Activated CD4-positive, alpha-beta T cell treated with anti-CD3 and anti-CD28 coated beads, Interleukin-2, amount 10 ng/mL, durations not matched to agents 24 days and 14 days (primary cell): ENCODE measurements at places on chromosomes 1 and 21. TPM values are rescaled to one million over a fixed set of nuclear protein-coding genes. Genes with fewer than 3 reads are reported as not detected.

GRCh38 chr1:29017235-29017634 is 102.9 kb downstream of the EPB41 start:
- no peak overlapping the region for H3K4me3 ChIP-seq
- H3K4me1 ChIP-seq = no peaks in the 10 kb centered on the region
- H3K36me3 ChIP-seq = peaks cover 16% of the 10 kb centered on the region
- DNase-seq = no peak

- peaks cover 33% of the 10 kb centered on the region for H3K4me1 ChIP-seq
- peak overlapping the region; percentile 67 for H3K4me3 ChIP-seq
- peak overlapping the region; percentile 81 for H3K27ac ChIP-seq
- peaks cover 41% of the 10 kb centered on the region for H3K36me3 ChIP-seq
Observed at GRCh38 chr1:52424813-52425212, 20.4 kb downstream of the PRPF38A start.

DNA sequence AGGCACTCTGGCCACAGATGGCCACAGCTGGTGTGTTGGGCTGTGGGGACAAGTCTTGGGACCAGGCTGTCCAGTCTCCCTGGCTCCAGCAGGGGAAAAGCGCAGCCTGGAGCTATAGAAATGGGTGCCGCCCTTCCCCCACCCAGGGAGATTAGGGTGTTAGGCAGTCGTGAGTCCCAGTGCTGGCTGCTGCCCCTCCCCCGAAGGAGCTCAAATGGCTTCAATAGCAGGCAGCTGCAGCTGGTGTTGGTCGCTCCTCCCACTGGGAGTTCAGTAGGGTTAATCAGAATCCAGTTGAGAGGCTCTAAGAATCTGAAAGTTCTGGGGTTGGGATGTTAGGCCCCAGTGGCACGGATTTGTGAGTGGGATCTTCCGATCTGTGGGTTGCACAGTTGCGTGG is 595.6 kb upstream of the PKN2 start:
- H3K4me1 ChIP-seq = no peaks in the 10 kb centered on the region
- no peak for DNase-seq
- H3K27ac ChIP-seq = no peak overlapping the region
- no peak overlapping the region for H3K4me3 ChIP-seq
- H3K36me3 ChIP-seq = no peaks in the 10 kb centered on the region

DNA sequence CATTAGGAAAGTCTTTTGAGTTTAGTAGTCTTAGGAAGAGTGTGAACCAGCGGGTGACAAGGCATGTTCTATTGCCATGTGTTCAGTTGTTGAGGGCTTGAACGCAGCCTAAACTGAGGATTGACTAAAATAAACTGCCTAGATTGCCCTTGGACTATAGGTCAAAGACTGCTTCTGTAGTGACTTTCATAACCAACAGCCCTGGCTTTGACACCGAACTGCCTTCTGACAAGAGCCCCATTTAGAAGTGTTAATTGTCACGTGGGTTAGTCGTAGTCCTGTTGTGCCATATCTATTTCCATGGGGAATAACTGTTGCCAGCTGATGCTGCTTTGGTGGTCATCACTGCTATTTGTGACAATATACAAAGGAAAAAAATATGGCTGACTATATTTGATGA is 90.4 kb downstream of the TGFB2 start:
- no peaks in the 10 kb centered on the region for H3K36me3 ChIP-seq
- H3K27me3 ChIP-seq = no peaks in the 10 kb centered on the region
- no peak overlapping the region for H3K27ac ChIP-seq
- H3K4me3 ChIP-seq = no peak overlapping the region
- DNase-seq = no peak
- no peaks in the 10 kb centered on the region for H3K4me1 ChIP-seq

GRCh38 chr1:54168206-54168965 is 15.6 kb upstream of the CDCP2 start:
- H3K4me1 ChIP-seq = peaks cover 9% of the 10 kb centered on the region
- no peak overlapping the region for H3K27ac ChIP-seq
- DNase-seq = no peak
- no peaks in the 10 kb centered on the region for H3K27me3 ChIP-seq
- no peaks in the 10 kb centered on the region for H3K36me3 ChIP-seq
- H3K4me3 ChIP-seq = no peak overlapping the region

DNA sequence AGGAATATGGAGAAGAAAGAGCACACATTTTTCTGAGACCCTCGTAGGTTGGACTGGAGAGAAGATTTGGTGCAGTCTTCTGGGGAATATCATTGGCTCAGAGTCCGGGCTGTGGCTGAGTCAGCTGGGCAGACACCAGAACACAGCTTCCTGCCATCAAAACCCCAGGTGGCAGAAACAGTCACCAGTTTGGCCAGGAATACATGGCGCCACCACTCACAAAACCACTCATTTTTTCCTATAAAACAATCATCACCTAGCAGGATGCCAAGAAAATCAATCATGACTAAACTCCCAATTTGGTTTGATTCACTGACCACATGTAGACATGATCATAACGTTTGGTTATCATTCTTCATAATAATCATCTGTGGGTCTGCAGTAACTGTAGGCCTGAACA is 178.1 kb upstream of the PBX1 start:
- H3K4me3 ChIP-seq = no peak overlapping the region
- no peak for DNase-seq
- H3K4me1 ChIP-seq = no peaks in the 10 kb centered on the region
- no peaks in the 10 kb centered on the region for H3K27me3 ChIP-seq

DNA sequence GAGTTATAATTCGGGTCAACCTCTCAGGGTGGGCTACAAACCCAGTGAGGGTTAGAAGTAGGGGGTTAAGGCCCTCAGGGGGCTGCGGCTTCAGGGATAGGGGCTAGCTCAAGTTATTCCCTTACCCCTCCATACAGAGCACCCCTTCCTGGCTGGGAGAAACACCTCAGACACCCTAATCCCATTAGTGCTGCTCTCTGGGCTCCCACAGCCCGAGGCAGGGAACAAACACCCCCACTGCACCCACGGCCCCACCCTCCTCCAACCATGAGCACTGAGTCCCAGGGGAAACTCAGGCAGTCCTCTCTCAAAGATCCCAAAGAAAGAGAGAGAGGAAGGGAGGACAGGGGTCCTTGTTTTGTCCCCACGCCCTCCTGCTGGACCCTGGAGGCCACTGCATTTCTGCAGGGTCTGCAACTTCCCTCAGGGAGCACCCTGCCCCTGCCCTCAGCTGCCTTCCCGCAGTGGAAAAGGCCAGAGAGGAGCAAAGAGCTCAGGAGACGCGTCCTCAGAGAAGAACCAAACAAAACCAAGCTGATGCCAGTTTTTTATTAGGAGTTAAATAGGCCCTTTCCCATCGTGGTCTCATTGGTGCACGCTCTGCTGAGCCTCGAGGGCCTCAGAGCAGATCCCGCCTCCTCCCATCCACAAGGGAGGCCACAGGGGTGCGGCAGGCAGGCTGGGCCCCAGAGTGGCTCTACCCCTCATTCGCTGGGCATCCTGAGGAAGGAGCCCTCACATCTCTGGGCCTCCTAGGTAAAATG is 1.4 kb upstream of the S100A4 start:
- no peaks in the 10 kb centered on the region for H3K27me3 ChIP-seq
- H3K4me1 ChIP-seq = peaks cover 63% of the 10 kb centered on the region
- no peak for DNase-seq
- H3K27ac ChIP-seq = peak overlapping the region; percentile 72
- peak overlapping the region; percentile 54 for H3K4me3 ChIP-seq
- peaks cover 24% of the 10 kb centered on the region for H3K36me3 ChIP-seq

GRCh38 chr1:202585590-202585933 is 124.7 kb downstream of the SYT2 start:
- H3K27me3 ChIP-seq = no peaks in the 10 kb centered on the region
- H3K27ac ChIP-seq = no peak overlapping the region
- peaks cover 6% of the 10 kb centered on the region for H3K4me1 ChIP-seq

- H3K4me3 ChIP-seq = peak overlapping the region; percentile 69
- peaks cover 15% of the 10 kb centered on the region for H3K36me3 ChIP-seq
- peak overlapping the region; percentile 98 for H3K27ac ChIP-seq
- peaks cover 48% of the 10 kb centered on the region for H3K4me1 ChIP-seq
- peak; percentile 73 for DNase-seq
- no peaks in the 10 kb centered on the region for H3K27me3 ChIP-seq
Observed at GRCh38 chr21:25464275-25464674, 143.0 kb downstream of the MRPL39 start.

DNA sequence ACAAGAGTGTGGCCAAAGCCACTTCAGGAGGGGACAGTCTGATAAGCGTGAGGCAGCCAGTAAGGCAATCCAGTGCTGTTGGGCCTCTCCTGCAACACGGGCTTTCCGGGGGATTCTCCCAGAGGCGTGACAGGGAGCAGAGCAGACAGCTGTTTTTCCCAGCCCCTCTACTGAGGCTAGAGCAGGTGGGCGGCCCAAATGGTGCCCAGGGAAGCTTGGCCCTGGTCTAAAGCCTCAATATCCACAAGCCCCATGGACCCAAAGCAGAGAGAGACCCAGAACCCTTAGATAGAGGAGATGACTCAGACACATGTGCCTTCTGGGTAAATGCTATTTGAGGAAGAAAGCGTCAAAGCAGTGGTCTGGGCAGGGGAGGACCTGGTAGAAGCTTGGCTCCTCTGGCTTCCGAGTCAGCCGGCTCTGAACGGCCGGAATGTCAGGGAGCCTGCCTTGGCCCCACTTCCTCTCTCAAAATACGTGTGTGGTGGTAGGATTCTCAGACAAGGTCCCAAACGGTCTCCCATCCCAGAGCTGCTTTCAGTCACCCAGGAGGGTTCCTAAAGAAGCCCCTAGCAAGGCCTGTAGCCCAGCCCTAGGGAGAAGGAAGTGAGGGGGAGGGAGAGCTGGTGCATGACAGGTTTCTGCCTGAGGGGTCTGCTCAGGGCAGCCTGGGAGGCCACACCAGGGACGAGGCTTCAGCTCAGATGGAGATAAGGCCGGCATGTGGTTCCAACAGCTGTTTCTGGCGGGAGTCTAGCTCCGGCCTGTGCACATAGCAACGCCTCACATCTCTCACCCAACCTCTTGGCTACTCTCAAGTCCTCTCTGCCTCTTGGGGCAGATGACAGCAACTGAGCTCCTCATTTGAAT is 28.8 kb downstream of the PIK3C2B start:
- H3K27me3 ChIP-seq = no peaks in the 10 kb centered on the region
- no peak for DNase-seq
- H3K4me1 ChIP-seq = peaks cover 48% of the 10 kb centered on the region
- H3K27ac ChIP-seq = peak overlapping the region; percentile 69
- peaks cover 33% of the 10 kb centered on the region for H3K36me3 ChIP-seq

DNA sequence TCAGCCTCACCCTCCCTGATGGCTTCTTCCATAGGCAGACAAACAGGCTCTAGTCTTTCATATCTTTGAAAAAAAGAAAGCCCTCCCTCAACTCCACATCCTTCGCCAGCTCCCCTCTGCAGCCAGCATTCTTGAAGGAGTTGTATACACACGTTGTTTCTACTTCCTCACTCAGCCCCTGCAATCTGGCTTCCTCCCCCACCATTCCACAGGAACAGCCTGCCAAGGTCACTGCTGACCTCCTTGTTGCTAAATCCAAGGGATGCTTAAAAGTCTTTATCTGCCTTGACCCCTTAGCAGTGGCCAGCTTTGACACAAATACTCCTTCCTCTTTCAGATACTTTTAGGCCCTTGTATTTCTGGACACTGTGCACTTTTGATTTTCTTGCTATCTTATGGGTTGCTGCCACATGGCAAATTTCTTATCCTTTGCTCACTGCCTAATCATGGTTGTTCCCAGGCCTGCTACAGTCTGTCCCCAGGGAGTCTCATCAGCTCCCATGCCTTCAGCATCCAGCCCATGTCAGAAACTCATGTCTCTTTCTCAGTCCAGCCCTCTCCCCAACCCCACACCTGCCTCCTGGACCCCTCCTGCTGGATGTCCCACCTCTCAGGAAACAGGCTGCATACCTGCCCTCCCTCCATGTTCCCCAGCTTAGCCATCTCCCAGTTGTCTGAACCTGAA is 8.3 kb downstream of the FAM229A start:
- H3K36me3 ChIP-seq = no peaks in the 10 kb centered on the region
- DNase-seq = no peak
- H3K27me3 ChIP-seq = peaks cover 2% of the 10 kb centered on the region
- no peak overlapping the region for H3K27ac ChIP-seq
- H3K4me3 ChIP-seq = peak overlapping the region; percentile 2

- peaks cover 32% of the 10 kb centered on the region for H3K27me3 ChIP-seq
- no peak for DNase-seq
- peaks cover 6% of the 10 kb centered on the region for H3K4me1 ChIP-seq
- H3K4me3 ChIP-seq = no peak overlapping the region
Observed at GRCh38 chr1:20371883-20372282, 81.2 kb downstream of the VWA5B1 start.

DNA sequence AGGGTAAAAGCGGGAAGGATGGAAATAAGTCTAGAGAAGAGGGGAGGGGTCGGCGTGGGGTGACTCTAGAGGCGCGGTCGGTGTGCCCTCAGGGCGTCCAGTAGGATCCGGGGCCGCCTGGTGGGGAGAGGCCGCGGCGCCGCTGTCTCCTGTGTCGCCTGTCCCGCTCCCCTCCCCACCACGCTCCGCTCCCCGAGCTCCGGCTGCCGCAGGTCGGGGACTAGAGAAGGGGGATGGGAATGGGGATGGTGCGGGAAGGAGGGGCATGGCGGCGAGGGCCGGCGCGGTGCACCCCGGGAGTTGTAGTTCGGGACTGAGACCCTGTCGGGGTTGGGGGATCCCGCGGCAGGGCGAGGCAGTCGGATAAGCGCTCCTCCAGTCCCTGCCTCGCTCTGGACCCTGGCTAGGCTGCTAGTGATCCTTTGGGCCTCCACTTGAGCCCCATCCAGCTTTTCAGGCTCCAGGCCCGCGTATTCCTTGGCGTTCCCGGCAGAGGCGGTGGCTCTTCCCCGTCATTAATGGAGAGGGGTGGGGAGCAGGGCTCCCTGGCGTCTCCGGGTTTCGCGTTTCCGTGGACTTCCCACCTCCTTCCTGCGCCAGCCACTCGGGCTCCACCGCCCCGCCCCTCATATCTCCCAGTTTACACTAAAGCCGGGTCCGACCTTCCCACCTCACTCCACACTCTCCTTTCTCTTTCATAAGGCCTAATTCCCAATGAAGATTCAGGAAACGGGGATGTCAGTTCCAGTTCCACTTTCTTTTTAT is at the start of gene ENTREP3:
ENTREP3 (minus strand) TSS at position 241 of the 765 bp plus-strand sequence. CDS start 606 bp downstream, outside the sequence.
- no peaks in the 10 kb centered on the region for H3K27me3 ChIP-seq
- peaks cover 28% of the 10 kb centered on the region for H3K4me1 ChIP-seq
- DNase-seq = peak; percentile 94
- peak within 1 kb of the TSS; percentile 85 for H3K4me3 ChIP-seq
- peak within 1 kb of the TSS; percentile 81 for H3K27ac ChIP-seq

DNA sequence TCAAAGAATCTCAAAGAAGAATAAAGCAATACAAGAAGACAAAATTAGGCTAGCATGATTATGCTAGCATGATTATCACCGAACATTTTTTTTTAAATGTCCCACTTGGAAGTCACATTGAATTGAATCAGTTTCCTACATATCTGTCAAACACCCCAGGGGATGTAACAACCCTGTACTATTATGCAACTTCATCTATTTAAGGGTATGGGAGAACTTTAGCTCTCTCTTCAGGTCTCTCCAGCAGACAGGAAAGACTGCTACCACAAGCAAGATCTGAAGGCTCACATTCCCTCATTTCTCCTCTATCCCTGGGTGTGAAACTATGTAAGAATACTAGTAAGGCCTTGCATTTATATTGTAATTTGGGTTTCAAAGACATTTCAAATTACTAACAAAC is 52.8 kb downstream of the EDEM3 start:
- H3K4me1 ChIP-seq = no peaks in the 10 kb centered on the region
- DNase-seq = no peak
- no peak overlapping the region for H3K27ac ChIP-seq
- H3K4me3 ChIP-seq = no peak overlapping the region

- H3K4me3 ChIP-seq = no peak overlapping the region
- H3K36me3 ChIP-seq = no peaks in the 10 kb centered on the region
- DNase-seq = no peak
- H3K4me1 ChIP-seq = peaks cover 18% of the 10 kb centered on the region
- H3K27ac ChIP-seq = no peak overlapping the region
Observed at GRCh38 chr1:77416692-77417450, 135.1 kb downstream of the AK5 start.

The TFAP2E gene
- total RNA-seq = 0.38 and 0.49 TPM in 2 replicates

The COQ8A gene
- 27.0 and 35.3 TPM in 2 replicates for total RNA-seq

The EXO1 gene
- total RNA-seq = 60.9 and 63.5 TPM in 2 replicates
